Fibroblast of the aortic adventitia (primary cell): ENCODE measurements at places on chromosomes 11 and 22.

DNA sequence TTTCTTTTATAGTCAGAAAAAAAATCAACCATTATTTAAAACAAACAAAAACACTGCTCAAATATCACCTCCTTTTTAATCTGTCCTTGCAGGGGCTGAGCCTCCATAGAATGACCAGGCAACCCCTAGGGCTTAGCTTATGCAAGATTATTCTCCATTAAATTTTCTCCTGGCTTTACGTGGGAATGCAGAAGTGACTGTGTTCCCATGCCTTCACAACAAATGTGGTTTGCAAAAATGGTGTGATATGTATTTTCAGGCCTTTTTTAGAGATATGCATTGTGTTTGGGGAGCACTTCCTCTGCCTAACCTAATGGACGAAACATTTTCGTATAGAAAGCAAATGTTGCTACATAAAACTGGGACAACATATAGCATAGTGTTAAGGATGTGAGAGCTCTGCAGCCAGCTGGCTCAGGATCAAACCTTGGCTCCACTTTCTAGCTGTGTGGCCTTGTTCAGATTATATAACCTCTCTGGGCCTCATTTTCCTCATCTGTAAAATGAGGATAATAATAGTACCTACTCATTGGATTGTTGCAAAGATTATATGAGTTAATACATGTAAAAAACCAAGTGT is 82.6 kb downstream of the PARVA start:
- no peak for DNase-seq

DNA sequence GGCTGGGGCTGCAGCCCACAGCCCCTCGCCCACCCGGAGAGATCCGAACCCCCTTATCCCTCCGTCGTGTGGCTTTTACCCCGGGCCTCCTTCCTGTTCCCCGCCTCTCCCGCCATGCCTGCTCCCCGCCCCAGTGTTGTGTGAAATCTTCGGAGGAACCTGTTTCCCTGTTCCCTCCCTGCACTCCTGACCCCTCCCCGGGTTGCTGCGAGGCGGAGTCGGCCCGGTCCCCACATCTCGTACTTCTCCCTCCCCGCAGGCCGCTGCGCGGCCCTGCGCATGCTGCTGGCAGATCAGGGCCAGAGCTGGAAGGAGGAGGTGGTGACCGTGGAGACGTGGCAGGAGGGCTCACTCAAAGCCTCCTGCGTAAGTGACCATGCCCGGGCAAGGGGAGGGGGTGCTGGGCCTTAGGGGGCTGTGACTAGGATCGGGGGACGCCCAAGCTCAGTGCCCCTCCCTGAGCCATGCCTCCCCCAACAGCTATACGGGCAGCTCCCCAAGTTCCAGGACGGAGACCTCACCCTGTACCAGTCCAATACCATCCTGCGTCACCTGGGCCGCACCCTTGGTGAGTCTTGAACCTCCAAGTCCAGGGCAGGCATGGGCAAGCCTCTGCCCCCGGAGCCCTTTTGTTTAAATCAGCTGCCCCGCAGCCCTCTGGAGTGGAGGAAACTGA is 731 bp downstream of the GSTP1 start:
- DNase-seq: peak; percentile 58

DNA sequence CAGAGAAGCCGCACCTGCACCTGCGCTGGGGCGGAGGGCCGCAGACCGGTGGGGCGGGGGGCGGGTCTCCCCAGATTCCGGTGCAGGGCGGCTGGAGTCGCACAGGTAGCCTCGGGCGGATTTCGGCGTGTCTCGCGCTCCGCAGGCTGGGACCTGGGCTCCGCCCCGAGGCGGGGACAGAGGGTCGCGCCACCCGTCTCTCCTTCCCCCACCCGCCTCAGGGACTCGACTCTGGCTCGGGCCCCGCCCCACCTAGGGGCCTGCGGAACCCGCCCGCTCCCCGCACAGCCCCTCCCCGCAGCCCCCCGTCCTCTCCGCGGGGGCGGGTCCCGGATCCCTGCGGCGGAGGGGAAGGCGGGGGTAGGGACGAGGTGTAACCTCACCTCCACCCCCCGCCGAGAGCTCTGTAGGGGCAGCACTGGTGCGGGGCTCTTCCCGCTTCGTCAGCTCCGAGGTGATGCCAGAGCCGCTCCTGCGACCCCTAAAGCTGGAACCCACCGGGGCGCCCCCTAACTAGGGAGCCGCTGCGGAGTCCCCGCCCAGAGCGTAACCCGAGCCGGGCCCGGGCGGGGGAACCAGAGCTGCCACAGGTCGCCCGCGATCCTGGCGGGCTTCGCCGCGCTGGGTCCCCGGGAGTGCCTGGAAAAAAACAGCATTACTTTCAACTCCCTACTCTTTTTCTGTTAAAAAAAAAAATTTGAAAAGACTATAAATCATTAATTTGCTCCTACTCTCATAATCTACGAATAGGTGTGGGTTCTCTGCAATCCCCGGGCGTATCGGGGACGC is at the start of gene SLC29A2:
SLC29A2 (minus strand) TSS at position 134 of the 789 bp plus-strand sequence. CDS start 169 bp downstream, outside the sequence.
- DNase-seq: no peak

GRCh38 chr11:57620467-57620866 is 23.0 kb downstream of the SERPING1 start:
- no peak for DNase-seq

GRCh38 chr11:13958641-13959400 is 3.7 kb upstream of the SPON1 start:
- no peak for DNase-seq

- no peak for DNase-seq
Observed at GRCh38 chr11:2215230-2215560, 43.6 kb upstream of the TH start.

- no peak for DNase-seq
Observed at GRCh38 chr11:109996060-109996459, 97.1 kb upstream of the ZC3H12C start.

DNA sequence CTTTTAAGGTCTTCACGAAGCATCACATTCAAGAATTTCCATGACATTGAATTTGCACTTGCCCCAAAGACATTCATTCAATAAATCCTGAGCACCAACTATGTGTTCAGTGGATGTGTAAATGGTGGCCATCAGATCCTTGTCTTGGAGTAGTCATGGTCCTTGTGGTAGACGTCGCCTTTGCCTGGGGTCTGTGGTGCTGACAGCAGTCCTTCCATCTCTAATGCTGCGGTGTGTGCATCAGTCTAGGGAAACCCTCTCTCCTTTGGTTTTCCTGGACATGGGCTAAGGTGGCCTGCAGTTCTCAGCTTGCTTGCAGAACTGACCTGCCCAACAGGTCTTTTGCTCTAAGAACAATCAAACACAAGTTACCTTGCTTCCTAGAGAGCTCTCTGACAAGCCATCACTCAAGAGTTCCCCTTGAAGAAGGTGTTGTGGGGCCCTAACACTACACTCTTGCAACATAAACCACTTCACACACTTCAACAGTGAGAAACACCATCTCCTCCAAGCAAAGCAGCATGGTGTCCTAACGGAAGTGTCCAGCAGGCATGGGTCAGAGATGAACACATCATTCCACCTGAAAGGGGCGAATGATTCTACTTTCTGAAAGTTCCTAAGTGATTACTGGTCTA is 72.1 kb downstream of the BUD13 start:
- no peak for DNase-seq

DNA sequence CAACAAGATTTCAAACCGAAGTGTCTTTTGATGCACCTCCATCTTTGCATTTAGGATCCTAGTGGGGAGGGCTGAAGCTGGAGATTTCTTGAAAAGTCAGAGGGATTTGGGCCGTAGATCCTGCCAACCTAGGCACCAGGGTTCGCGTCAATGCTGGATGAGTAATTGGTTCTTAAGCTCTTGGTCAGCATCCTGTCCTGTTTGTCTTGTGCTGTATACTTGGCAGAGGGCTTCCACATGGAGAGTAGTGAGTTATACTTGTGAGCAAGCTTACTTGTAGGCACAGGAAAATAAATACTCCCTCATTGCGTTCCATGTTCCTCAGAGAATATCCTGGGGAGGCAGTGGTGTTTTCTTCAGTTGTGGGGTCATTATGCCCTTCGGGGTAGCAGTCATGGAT is 12.6 kb downstream of the INSC start:
- DNase-seq: peak; percentile 75

- DNase-seq: no peak
Observed at GRCh38 chr11:17599460-17599925, 52.4 kb downstream of the OTOG start.

- no peak for DNase-seq
Observed at GRCh38 chr22:20102203-20102780, 13.6 kb upstream of the RANBP1 start.

DNA sequence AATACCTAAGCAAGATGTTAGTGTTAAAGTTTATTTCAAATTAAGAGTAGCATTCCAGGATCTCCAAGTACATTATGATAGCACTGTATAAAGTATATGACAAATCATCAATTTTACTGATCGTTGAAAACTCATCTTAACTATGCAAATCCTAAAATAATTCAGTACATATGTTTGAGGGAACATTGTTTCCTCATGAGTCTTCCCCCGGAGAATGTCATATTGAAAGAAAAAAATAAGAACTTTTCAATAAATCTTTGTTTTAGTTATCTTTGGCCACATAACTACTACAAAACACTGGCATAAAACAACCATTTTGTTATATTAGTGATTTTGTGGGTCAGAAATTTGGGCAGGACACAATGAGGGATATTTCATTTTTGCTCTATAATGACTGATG is 135.4 kb downstream of the METTL15 start:
- peak; percentile 46 for DNase-seq

DNA sequence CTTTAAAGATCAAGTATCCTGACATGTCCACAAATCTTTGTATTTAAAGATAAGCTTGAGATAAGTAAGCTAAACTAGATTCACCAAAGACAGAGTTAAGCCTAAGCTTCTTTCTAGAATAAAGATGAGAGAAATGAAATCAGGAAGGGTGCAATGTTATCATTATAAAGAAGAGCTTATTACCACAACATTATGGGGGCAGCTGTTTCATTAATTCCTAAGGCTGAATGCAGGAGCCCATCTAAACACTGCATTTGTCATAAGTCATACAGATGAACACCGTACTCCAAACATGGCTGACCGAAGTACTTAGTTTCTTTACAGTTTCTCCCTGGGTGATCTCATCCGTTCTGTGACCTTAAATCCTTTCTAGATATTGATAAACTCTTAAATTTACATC is 16.3 kb downstream of the FDX1 start:
- no peak for DNase-seq

DNA sequence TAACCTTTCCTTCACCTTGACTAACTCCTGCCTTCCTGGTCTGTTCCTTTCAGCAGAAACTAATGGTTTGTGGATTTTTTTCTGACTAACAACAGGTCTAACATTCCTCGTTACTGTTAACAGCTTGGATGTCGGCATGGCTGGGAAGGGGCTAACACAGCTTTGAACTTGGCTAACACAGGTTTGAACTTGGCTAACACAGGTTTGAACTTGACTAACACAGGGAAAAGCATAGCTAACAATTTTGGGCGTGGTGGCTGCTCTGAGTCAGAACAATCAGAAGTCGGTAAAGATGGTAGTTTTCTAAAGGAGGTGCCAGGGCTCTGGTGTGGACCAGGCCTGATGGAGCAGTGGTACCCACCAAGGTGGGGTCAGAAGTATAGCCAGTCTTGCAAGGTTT is 16.1 kb downstream of the MIAT start:
- DNase-seq: peak; percentile 57

GRCh38 chr11:86687185-86687778 is 14.9 kb upstream of the ME3 start:
- peak; percentile 61 for DNase-seq

GRCh38 chr11:132254906-132255305 is 884.5 kb downstream of the NTM start:
- DNase-seq: no peak

DNA sequence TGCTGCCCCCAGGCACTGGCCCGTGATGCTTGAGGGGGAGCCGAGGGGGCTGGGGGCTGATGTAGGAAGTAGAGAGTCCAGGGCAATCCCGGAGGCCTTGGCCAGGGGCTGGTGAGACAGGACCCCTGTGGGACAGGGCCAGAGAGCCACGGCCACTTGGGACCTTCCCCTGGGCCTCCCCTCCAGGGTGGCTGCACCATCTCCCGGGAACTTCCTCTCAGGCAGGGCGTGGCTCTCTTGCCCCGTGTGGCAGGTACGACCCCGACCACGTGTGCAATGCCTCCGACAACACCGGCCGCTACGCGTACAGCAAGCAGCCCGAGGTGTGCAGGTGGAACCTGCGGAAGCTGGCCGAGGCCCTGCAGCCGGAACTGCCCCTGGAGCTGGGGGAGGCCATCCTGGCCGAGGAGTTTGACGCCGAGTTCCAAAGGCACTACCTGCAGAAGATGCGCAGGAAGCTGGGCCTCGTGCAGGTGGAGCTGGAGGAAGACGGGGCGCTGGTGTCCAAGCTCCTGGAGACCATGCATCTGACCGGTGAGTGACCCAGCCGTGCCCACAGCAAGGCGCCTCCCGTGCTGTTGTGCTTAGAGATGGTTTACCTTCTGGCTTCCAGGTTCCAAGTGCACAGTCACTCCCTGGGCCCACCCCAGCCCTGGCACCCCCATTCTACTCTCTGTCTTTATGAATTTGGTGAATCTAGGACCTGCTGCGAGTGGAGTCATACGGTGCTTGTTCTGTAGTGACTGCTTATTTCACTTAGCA is 9.7 kb downstream of the SELENOO start:
- DNase-seq: no peak

DNA sequence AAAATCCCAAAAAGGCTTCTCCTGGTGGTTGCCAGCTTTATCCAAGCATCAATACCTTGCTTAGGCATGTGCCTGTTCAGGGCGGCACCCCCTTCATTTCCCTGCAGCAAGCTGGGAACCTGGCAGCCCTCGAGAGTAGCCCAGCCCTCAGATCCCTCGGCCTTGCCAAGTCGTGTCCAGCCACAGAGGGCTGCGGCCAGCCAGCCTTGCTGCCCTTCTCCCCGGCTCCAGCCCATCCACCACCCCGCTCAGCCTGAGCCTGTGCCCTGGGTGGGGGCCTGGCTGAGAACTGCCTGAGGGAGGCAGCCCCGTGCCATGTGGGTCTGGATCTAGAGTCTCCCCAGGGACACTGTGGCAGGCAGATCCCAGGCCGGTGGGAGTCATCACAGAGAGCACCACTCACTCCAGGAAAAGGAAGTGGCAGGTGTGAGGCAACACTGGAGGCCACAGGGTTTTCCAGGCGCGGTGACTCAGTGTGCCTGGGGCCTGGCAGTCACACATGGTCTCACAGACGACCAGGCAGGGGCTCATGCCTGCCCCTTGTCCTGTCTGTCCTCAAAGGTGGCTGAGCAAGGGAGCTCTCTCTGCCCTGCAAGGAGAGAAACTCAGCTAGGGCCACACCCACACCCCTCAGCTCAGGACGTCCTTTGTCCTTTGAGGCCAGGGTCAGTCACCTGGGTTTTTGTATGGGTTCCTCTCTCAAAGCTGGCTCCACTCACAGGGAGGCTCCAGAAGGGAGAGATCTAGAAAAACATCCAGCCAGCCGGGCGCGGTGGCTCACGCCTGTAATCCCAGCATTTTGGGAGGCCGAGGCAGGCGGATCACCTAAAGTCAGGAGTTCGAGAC is 12.2 kb upstream of the CDC42BPG start:
- DNase-seq: peak; percentile 77

- DNase-seq: no peak
Observed at GRCh38 chr11:32500001-32500400, 64.7 kb upstream of the WT1 start.

- DNase-seq: no peak
Observed at GRCh38 chr11:73651252-73651651, 4.9 kb downstream of the PLEKHB1 start.

DNA sequence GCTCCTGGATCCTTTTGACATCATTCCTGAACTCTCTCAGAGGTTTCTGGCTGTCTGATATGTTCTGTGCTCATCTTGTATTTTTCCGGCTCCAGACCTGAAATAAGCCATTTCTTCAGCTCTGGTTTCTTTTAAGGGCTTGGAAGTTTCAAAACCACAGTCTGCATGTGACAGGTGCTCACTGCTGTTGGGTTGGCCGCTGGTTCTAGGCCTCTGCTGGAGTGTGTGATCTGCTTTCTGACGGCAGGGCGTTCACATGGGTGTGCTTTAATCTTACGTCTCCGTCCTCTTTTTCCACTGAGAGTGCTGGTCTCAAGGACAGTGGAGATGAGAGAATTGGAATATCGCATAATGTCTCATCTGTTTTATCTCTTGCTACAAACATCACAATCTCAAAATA is 10.3 kb downstream of the ZBED4 start:
- DNase-seq: no peak
